ENCODE measurements at places on chromosomes 6 and 20. TPM values are rescaled to one million over a fixed set of nuclear protein-coding genes. Genes with fewer than 3 reads are reported as not detected.

The SULF2 gene
- total RNA-seq: 540 TPM

The RSPH9 gene
- 0.07 TPM for total RNA-seq

The EFCAB8 gene
- total RNA-seq: 0.36 TPM

The SLC17A3 gene
- not detected for total RNA-seq

The SCRT2 gene
- total RNA-seq: not detected

The PABPC1L gene
- total RNA-seq: 6.8 TPM

The FGD2 gene
- total RNA-seq: 0.07 TPM

The LAMA2 gene
- 0.68 TPM for total RNA-seq

The TUBB2B gene
- total RNA-seq: under 0.01 TPM
